ENCODE measurements at places on chromosomes 12 and 14.
A peak's percentile ranks its signal among the peaks of the same experiment; 100 is the strongest.

GRCh38 chr14:59316151-59316830 lies 127.8 kb downstream of the DAAM1 start:
- ATAC-seq = no peak

- ATAC-seq = no peak
These were observed 213.3 kb downstream of the EPS8 start for GRCh38 chr12:15575671-15576541.

- no peak for ATAC-seq
These were observed 248.5 kb downstream of the PCNX1 start for GRCh38 chr14:71155743-71156142.

DNA sequence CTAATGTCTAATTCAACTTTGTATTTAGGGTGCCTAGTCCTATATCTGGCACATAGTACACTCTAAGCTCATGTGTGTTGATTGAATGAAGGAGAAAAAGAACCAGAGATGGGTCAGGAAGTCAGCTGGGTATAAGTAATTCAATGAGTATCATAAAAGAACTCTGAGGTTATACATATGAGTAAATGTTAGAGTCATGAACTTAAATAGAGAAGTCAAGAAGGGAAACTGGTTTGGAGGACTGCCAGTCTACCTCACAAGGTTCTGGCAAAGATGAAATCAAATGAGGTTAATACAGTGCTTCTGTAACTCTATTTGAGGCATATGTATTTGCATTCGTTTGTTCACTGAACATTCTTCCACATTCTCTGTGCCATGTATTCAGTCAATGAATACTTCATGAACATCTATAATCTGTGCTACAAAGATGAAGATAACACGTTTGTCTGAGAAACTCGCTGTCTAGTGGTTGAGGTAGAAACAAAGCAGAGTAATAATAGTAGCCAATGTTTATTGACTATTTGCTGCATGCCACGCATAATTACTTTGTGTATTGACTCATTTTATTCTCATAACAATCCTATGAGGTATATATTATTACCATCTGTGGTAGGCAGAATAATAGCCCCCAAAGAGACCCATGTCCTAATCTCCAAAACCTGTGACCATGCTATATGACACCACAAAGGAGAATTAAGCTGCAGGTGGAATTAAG lies 88.9 kb downstream of the PTGER2 start:
- no peak for ATAC-seq

- ATAC-seq = no peak
These were observed 8.7 kb downstream of the SHMT2 start for GRCh38 chr12:57237932-57238853.

DNA sequence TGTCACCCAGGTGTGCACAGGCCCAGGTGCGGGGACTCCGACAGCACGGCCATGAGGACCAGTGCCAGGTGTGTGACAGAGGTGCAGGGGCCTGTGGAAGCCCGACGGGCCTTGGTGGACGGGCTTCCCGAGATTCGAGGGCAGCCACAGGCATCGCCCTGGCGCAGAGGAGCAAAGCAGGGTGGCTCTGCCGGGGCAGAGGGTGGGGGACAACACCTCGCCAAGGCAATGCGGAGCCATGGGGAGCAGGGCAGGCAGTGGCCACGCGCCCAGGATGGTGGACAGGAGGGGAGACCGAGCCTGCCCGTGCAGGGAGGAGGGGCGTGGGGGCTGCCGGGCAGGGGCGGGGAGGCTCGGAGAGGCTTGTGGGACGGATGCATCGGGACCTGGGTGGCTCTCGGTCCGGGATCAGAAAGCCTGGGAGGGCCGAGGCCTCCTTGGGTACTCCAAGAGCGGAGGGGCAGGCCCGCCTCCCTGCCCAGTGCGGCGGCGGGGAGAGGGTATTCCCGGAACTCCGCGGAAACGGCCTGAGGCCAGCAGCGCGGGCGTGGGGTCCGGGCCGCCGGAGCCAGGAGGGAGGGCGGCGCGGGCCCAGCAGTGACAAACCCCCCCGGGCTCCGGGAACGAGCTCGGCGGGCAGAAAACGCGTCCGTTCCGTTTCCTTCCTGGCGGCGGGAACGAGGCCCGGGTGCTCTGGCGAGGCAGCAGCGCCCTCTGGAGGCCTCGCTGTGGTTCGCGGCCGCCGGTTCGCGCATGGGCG lies 1.6 kb downstream of the TMEM121 start:
- peak; percentile 70 for ATAC-seq
